ENCODE measurements at places on chromosomes 2 and 18.

- DNase-seq, result no peak
These were observed 3.0 kb downstream of the VWA3B start for GRCh38 chr2:98089941-98090340.

DNA sequence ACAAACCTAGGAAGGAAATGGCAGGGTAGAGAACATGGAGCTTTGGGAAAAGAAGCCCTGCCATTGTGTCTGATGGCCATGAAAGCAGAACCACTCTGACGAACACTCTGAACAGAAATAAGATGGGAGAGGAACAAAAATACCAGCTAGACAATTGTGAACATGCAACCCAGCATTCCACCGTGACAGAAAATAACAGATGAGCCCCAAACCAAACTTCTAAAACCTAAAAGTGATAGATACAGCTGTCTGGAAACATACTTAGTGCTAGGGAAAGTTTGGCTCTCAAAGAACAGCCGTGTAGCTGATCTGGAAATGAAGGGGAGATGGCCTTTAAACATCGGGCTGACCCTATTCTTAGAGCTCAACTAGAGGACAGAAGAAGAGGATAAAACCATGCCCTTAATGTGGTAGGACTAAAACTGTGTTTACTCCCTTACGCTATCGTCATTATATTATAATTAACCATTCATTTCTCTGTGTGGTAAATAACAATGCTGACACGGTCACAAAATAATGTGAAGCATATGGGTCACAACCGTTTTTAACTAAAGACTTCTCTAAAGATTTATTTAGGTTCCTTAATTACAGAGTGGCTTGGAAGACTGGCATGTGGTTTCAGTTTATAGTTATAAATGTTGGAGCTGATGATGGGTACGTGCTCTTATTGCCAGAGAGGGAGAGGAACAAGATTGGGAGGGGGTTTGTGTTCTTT is 80.6 kb downstream of the MYO1B start:
- no peak for DNase-seq

- DNase-seq, result no peak
These were observed 1.4 kb upstream of the MALT1 start for GRCh38 chr18:58669731-58670378.

GRCh38 chr2:143937723-143938350 is 582.1 kb downstream of the ZEB2 start:
- no peak for DNase-seq

- no peak for DNase-seq
These were observed 20.9 kb upstream of the CD302 start for GRCh38 chr2:159818940-159819339.

GRCh38 chr18:46485675-46486194 is 171.3 kb downstream of the LOXHD1 start:
- no peak for DNase-seq

GRCh38 chr2:218671097-218671653 is 627 bp downstream of the RNF25 start:
- DNase-seq, result no peak

DNA sequence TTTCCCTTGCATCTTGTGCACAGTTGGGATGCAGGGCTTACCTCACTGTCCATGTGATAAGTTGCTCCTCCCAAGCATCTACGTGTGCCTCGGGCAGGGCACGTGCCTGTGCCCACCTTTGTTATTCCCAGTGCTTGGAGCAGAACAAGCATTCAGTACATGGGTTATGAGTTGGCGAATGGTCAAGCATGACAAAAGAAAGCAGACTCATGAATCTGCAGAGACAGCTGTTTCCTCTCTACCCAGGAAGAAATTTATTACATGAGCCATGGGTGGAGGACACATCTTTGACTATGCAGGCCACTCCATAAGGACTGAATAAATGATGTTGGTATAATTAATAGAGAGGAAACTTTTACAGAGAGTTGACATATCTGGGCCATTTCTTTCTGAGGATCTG is 127.8 kb downstream of the TPGS2 start:
- no peak for DNase-seq

- no peak for DNase-seq
These were observed 66.4 kb downstream of the MAPK4 start for GRCh38 chr18:50626317-50626716.

DNA sequence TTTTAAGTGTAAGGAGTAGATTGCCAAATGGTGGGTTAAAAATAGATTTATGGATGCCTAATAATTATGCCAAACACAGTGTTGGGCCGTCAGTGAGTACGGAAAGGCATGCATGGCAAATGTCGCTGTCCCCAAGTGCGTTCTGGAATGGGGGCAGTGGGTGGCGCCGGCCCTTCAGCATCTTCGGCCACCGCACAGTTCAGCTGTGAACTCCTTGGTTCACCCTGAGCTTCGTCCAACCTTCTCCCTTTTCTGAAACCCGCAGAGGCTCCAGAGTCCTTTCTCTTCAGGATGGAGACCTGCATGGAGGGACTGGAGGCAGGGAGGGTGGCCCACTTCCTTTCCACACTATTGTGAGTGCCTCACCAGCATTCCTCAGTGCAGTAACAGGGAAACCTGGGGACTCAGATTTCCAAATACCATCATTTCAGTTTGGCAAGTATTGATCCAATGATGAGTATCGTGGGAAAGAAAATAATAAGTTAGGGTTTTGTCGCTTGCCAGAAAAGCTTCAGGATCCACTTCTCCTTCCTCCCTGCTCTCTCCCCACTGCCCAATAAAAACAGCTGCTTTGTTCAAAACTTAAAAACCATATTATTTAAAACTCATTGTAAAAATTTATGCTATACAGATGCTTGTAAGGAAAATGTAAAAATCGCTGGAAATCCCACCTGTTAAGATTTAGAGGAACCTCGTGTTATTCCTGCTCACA is 74.6 kb upstream of the TXNDC2 start:
- DNase-seq, result no peak

DNA sequence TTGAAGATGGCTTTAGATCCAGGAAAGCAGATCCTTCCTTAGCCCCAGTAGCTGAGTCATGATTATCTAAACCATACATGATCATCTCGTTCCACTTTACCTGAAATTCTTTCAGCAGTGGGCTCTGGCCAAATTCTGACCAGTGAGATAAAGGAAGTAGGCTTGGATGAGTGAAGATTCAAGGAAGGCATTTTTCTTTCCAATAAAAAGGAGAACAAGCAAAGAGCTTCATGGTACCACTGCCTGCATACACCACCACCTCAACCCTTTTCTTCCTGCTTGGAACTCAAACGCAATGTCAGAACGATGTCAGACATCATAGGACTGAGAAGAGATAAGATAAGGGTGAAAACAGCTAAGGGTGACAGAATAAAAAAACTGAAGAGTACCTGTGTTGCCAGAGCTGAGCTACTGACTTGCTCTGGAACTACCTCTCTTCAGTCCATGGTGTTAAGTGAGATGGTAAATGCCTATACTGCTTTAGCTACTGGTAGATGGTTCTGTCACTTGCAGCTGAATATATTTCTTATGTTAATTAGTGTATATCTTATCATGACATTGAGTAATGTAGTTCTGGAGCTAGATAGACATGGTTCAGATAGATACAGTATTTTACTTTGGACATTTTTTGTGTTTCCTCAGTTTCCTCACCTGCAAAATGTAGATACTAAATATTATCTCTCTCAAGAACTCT is 58.7 kb upstream of the ACVR1 start:
- no peak for DNase-seq

GRCh38 chr2:177753682-177754491 is 318.7 kb downstream of the PDE11A start:
- DNase-seq, result no peak

- DNase-seq, result no peak
These were observed 15.0 kb downstream of the LYG2 start for GRCh38 chr2:99240431-99240830.

- DNase-seq, result no peak
These were observed 23.9 kb downstream of the CALCRL start for GRCh38 chr2:187424146-187424545.

- no peak for DNase-seq
These were observed 11.5 kb downstream of the GCC2 start for GRCh38 chr2:108460345-108461037.

GRCh38 chr2:158497486-158497885 is 40.7 kb downstream of the PKP4 start:
- DNase-seq, result no peak
